HEK293T (cell line): ENCODE measurements at places on chromosomes 11 and 22.

DNA sequence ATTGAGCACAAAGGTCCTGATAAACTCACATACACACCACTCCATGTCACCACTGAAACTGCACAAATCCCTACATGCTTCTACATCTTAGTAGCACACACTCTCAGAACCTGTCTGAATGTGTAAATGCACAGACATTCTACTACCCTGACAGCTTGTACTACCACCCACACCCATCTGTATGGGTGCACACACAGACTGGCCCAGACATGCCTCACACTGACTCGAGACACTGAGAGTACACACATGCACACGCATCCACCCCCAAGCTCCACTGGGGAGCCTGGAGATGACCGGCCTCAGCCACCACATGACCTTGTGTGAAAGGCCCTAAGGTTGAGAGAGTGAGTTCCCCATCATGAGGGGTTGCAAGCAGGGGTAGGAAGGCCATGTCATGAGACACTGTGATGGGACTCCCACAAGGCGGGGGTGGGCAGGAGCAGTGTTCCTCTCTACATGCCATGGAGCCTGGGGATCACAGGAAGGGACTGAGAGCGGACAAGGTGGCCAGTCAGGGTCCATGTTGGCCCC lies 28.1 kb downstream of the ARAP1 start:
- DNase-seq = no peak

DNA sequence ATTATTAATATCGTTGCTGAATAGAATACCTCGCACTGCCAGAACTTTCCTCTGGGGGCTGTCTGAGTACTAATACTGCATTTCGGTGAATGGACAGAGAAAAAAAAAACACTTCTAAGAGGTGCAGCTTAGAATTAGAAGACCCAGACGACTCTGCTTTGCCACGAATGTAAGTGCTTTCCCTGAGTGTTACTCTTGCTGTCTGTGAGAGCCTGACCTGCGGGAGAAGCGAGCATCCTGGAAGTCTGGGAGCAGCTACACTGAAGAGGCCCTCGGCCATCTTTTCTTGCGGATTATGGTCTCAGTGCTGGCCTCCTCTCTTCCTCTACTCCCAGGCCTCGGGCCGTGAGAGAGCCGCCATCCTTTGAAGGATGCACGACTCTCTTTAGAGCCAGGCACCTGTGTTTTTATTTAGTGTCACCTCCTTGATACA lies 94.9 kb downstream of the SCN3B start:
- DNase-seq = no peak

DNA sequence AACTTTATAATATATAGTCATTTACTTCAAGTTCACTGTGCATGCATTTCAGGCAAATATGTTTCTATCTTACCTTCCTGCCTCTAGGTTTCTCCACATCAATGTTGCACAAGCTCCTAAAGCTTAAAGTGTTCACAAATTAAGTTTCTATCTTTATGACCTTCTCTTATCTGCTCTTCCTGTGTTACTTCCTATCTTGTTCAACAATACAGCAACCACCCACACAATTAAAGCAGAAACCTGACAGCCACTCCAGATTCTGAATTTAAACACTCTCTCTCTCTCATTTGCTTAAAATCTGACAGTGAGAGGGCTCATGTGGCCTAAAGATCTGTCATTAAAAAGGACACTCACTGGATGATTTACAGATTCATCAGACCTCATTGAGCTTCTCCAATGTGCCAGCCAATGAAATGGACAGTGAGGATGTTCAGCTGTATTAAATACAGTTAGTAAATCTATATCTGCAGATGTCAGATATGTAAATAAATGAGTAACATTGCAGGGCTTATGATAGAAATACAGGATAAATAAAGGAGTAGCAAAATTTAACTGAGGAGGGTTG lies 10.9 kb downstream of the PDGFD start:
- DNase-seq = no peak

GRCh38 chr22:24440270-24440717 lies 12.9 kb downstream of the ADORA2A start:
- no peak for DNase-seq

- DNase-seq = no peak
These were observed 41.4 kb downstream of the RIC3 start for GRCh38 chr11:8127447-8127846.

DNA sequence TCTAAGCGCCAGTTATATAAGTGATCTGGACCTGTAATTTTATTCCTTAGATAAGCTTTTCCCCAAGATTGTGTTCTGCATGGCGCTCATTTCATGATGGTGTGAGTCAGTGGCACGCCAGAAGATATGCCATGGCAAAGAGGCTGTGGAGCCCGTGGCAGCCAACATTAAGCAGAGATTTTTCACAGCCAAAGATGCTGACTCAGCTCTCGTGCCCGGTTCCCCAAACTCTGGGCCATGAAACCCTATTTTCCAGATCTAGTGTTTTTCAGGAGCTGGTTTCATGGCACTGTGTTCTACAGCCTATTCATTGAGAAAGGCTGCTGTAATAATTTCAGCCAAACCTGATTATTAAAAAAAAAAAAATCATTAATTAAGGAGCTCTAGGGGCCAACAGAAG lies 15.4 kb upstream of the LINC01488 start:
- DNase-seq = no peak

DNA sequence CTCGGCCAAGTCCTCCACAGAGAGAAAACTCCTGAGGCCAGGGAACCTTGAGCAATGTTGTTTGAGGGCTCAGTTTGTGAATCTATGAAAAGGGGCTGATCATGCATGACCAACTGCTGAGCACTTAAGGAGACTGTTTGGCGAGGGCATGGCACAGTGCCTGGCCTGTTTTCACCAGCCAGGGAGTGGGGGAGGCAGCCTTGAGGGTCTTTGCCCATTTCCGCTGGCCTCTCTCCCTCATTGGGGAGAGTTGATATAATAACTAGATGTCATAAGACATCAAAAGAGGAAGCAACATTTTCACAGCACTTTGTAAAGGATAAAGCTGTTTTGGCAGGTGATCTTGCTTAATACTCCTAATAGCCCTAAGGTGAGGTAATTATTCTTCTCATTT lies 110.6 kb downstream of the TP53I11 start:
- DNase-seq = no peak

DNA sequence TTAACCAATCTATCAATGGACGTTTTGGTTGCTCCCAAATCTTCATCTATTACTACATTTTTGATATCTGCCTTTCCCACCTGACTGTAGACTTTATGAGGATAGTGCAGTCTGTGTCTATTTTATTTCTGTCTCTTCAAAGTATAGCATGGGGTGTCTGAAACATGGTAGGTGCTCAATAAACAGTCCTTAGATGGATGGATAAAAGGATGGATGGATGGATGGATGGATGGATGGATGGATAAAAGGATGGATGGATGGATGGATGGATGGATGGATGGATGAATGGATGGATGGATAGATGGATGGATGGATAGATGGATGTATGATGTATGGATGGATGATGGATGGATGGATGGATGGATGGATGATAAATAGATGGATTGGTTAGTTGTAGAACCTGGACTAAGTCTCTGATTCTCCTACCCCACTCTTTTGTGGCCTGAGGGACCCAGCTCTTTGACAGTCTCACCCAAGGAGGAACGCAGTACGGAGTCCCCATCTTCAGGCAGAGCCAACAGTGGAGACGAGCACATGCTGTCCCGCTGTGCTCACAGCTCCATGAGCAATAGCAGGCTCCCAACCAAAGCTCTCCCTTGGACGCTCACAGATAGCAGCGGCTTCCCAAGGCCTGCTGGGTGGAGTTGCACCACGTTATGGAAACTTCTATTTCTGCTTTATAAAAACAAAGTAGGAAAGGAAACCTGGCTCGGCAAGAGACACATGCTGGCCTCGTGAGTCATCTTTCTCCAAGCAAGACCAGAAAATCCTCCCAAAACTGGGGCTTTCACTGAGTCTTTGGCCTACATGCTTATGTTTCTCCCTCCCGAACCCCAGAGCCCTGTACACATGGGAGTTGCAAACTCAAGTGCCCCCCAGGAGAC lies 448.0 kb downstream of the MIAT start:
- DNase-seq = no peak

DNA sequence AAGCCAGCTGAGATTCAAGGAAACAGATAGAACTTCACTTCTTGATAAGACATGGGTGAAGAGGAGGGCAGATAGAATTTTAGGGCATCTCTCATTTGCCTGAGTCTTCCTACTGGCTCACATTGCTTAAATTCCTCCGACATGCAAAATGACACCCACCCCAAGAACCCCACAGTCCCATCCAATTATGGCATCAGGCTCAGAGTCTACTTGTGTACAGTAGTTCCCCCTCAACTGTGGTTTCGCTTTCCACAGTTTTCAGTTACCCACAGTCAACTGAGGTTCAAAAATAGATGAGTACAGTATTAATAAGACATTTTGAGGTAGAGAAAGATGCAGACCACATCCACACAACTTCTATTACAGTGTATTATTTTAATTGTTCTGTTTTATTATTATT lies 99.8 kb downstream of the TTC17 start:
- no peak for DNase-seq
